ENCODE measurements at places on chromosomes 7 and 10.
A peak's percentile ranks its signal among the peaks of the same experiment; 100 is the strongest.

GRCh38 chr7:82291931-82292330 lies 151.6 kb downstream of the CACNA2D1 start:
- DNase-seq: peak; percentile 64

DNA sequence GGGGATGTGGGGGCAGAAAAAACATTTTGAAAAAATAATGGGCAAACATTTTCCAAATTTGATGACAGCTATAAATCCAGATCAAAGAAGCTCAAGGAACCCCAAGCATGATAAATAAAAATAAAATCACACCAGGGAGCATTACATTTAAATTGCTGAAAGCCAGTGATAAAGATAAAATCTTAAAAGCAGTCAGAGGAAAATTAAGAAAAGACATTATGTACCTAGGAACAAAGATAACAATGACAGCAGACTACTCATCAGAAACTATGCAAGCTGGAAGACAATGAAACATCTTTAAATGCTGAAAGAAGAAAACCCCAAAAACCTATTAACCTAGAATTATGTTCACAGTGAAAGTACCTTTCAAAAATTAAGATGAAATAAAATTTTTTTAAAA lies 23.3 kb downstream of the NEUROG3 start:
- no peak for DNase-seq

- no peak for DNase-seq
Observed at GRCh38 chr10:62903828-62904227, 87.7 kb upstream of the EGR2 start.

DNA sequence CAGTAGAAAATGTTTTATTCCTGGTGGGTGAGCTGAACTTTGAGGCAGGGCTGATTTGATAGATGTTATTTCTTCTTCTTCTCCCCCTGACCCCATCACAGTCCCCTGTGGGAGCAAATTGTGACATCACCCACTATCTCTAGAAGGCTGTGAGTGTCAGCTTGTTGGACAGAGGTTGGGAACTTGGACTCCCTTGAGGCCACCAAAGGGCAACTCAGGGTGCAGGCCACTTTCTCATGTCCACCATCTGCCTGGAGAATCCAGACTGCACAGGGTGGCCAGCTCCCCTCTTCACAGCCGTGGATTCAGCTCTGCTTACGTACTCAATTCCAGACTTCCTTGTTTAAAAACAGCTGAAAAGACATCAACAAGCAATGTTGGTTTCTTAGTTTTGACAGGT lies 103.0 kb downstream of the LRRC18 start:
- no peak for DNase-seq

Data from fibroblast of skin of right quadriceps (primary cell).